ENCODE measurements at places on chromosomes 5 and 9.

- no peak for DNase-seq
Measured at GRCh38 chr5:114099161-114099560, 262.7 kb upstream of the KCNN2 start.

DNA sequence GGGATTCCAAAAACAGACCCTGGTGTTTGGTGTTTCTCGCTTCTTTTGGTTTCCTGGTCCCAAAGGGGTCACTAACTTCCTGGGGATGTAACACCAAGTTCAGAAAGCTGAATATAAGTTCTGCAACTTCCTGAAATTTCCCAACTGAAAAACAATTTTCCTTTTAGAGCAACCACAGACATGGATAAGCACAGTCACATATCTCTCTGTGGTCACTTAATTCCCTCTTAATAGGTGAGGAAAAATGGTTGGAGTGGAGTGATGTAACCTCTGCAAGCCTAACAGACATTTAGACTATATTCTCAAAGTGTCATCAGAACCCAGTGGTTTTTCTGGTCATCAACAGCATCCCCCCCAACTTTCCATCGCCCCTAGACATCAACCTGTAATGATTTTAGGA lies 135.3 kb downstream of the PRELID2 start:
- no peak for DNase-seq

DNA sequence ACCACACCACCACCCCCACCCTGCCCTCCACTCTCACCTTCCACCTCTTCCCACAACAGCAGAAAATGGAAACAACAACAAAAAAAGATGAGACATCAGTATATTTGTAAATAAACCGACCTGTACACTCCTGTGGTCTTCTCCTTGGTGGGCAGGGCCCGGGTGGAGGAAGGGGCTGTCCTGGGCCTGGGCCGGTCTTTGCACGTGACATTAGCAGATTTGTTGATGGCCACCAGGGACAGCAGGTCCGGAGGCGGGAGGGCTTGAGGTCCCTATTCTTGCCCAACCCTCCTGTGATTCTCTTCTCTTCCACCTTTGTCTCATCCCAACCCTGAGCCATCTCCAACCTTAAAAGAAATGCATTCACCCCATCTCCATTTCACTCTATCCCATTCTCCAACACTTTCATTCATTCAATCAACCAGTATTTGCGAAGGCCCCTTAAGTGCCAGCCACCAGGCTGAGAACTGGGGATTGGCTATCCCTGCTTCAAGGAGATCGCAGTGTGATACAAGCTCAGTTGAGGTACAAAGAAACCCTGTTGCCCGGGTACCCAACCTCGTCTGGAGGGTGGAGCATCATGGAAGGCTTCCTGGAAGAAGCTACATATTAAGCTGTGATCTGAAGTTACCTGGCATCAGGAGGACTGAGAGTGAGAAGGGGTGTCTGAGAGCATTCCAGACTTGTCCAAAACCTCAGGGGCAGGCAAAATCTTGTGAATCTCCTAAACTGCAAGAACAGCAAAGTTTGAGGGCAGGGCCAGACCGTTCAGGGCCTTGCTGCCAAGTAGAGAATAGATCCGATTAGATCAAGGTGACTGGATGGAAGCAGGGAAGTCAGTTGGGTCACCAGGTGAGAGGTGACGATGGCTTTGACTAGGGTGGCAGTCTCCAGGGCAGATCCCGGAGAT lies 87.4 kb downstream of the LMX1B start:
- DNase-seq: no peak

- no peak for DNase-seq
Measured at GRCh38 chr5:178386336-178386931, 153.8 kb upstream of the PHYKPL start.

GRCh38 chr5:380701-381309 lies 59.3 kb downstream of the AHRR start:
- no peak for DNase-seq
